ENCODE measurements at places on chromosomes 11 and 22.

DNA sequence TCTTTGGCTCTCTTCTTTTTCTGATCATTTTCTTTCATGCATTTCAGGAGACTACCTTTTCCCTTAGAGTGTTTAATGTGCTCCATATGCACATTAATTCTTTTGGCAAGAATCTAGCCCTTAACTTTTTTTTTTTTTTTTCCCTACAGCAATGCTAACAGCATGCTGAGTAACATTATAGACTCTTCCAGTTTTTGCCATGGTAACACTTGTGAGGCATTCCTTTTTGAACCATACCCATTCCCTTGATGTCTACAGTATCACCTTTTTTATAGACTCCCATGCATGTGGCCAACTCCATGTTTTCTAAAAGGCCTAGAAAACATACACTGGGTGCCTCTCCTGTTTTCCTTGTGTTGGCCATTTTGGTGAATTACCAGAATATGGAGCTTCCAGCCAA is 2.9 kb upstream of the MRPL17 start:
- DNase-seq: no peak

DNA sequence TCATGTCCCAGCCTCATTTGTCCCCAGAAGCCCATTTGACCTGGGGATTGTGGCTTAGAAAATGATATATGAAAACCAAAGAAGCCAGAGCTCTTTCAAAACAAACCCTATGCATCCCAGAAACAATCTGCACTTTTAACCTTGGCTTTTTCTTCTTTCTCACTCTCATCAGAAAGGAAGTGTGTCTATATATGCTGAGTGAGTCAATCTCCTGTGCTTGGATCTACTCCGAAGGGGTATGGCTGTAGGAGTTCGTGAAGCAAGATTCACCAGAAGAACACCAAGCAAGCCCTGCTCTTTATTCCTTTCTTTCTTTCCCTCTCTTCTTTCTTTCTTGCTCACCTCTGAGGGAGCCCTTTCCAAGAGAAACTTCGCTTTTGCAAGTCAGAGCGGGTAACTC is 636 bp downstream of the PAMR1 start:
- no peak for DNase-seq

DNA sequence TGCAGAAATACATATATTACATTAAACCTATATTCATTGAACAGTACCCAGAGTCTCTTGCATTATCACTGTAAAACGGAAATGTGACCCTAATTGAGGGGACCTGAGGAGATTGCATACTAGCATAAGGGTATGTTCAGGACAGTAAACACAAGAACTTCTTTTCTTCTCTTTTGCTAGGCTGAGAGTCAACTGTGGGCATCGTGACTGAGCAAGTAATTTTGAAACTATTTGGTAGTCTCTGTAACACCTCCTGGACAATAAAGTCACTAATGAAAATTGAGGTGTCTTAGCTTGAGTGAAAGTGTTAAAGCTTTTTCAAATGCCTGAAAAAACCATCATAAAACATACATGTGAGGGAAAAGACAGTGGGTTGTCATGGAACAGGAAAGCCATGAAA is 90.9 kb downstream of the PDHX start:
- no peak for DNase-seq

DNA sequence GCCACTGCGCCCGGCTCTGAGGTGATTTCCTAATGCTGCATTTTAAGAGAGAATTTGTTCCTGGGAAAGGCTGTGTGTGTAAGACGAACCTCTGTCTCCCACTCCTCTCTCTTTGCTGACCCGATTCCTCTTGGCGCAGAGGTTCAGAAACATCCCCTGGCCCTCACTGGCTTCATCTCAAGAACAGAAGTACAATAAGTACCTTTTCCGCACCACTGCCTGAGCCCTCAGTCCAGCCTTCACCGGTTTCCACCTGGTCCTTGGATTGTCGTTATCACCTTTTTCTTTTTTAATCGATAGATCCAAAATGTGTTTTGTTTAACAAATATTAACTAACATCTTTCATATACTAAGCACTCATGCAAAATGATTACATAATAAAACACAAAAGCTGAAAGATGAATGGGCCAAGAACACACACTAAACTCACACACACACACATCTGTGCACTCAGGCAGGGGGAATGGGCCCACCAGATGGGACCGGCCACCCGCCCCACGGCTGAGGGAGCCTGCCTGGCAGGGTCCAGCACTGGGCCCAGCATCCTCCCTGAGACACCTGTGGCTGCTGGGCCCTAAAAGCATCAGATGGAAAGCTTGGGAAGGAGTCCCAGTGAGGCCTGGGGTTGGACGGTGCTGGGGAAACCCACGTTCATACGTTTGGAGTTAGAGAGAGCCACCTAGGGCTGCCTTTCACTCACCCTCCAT is 50.4 kb upstream of the A4GALT start:
- no peak for DNase-seq

DNA sequence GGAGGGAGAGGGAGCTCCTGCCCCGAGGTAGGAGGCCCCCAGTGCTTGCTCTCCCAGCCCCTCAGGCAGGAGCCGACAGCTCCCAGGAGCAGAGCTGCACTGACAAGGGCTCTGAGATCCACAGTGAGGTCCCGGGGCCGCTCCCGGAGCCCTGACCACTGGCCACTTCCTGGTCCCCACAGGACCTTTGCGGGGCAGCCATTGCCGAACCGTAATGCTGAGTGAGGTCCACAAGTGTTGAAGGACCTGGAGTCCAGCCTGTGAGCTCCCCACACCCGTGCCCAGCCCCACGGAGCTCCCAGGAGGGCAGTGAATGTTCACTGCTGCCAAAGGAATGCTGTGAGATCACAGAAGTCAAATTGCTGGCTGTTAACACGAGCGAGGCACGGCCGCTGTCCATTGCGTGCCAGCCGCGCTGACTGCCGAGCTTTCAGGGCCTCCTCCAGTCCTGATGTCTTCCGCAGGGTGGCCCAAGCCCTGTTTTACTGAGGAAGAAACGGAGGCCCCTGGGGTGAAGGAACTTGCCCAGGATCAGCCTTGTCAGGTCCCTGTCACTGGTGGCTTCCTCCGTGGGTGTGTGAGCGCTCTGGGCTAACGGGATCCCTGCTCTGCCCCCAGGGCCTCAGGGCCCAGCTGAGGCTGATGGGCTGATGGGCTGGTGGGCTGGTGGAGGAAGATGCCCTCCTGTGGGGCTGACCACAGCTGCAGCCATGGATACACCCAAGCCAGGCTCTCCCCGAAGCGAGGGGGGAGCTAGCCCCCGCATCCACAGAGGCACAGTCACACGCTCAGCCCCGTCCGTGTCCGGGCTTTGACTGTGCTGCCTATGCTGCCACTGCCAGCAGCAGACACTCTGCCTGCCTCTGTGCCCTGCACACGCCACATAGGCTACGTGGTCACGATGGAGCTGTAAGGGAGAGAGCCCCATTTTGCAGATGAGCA is 70.8 kb downstream of the WNT7B start:
- DNase-seq: no peak

- DNase-seq: no peak
Observed at GRCh38 chr11:128625326-128625725, 38.0 kb upstream of the ETS1 start.

DNA sequence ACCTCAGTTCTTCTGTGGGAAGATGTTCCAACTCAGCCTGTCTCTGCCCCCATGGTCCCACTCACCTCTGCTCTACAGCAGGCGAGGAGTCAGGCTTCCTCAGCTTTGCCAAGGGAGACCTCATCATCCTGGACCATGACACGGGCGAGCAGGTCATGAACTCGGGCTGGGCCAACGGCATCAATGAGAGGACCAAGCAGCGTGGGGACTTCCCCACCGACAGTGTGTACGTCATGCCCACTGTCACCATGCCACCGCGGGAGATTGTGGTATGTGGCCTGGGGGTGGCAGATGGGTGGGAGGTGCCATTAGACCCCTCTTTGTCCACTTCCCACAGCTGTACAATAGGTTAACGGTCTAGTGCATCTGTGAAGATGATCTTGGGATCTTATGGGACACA is 73.3 kb downstream of the MYO7A start:
- DNase-seq: no peak

- DNase-seq: no peak
Observed at GRCh38 chr11:65975771-65976170, 14.2 kb downstream of the SART1 start.

GRCh38 chr22:41654322-41654721 is 33.2 kb downstream of the XRCC6 start:
- DNase-seq: no peak

DNA sequence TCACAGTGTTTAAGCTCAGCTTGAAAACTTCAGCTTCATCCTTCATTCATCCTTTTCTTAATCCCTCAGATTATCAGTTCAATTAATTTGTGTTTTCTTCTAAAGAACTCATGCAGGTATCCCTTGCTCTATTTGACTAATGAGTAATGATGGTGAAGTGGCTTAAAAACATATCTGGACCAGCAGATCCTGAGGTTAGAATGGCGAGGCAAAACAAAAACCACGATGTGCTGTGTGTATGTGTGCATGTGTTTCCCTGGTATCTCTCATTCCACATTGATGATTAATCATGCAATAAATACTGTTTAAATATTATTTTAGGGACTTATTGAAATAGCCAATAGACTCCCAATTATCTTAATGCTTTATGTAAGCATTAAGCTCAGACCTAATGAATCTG is 437.0 kb downstream of the DYNC2H1 start:
- DNase-seq: no peak

GRCh38 chr11:61279934-61280659 is 15.0 kb downstream of the VWCE start:
- DNase-seq: no peak

DNA sequence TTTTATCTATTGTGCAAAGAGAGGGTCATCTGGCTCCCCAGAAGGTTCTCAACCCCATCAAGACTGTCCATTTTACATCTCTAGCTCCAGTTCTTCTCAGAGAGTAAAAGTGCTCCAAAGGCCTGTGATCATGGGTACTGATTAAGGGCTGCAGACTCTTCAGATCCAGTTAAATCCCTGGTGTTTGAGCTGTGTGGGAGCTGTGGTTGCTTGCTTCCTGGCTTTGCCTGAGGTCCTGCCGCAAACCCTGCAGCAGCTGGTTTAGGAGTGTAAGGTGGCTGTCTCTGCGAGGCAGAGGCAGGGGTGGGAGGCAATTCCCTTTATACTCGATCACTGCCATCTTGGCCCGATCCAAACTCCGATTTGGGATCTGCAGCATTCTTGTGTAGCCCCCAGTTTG is 1.2 kb downstream of the MRPL17 start:
- DNase-seq: no peak

- peak; percentile 42 for DNase-seq
Observed at GRCh38 chr11:103055221-103055890, 36.6 kb downstream of the DCUN1D5 start.

- no peak for DNase-seq
Observed at GRCh38 chr22:27573280-27574001, 228.1 kb downstream of the MN1 start.

DNA sequence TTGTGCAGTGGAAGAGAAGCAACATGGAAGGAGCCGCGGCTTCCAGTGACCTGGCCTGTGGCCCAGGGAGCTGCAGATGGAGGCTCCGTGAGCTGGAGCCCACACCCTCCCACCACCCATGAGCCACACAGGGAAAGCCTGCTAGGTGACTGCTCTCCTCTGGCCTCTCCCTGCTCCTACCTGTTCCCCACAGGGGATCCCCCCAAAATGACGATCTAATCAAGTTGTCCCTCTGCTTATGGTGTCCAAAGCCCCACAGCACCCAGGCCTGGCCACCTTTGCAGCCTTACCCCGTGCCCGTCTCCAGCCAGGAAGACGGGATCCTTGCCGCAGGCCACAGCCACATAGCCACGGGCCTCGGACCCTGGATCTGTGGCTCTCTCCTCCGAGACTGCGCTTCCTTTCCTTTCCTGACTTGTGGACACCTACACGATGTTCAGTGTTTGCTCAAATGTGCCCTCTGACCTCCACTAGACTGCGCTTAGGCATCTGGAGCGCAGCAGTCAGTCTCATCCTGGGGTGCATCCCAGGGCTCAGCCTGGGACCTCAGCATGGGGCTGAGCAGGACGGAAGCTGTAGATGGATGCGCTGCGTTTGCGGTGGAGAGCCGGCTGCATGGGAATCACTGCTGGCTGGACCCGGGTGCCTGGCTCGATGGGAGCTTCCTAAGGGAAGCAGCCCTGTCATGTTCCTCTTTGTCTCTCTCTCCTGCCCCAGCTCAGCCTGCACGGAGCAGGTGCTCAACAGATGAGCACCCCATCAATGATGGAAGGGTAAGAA is 133.3 kb downstream of the ST3GAL4 start:
- no peak for DNase-seq
